ENCODE measurements at places on chromosomes 6 and 20.

DNA sequence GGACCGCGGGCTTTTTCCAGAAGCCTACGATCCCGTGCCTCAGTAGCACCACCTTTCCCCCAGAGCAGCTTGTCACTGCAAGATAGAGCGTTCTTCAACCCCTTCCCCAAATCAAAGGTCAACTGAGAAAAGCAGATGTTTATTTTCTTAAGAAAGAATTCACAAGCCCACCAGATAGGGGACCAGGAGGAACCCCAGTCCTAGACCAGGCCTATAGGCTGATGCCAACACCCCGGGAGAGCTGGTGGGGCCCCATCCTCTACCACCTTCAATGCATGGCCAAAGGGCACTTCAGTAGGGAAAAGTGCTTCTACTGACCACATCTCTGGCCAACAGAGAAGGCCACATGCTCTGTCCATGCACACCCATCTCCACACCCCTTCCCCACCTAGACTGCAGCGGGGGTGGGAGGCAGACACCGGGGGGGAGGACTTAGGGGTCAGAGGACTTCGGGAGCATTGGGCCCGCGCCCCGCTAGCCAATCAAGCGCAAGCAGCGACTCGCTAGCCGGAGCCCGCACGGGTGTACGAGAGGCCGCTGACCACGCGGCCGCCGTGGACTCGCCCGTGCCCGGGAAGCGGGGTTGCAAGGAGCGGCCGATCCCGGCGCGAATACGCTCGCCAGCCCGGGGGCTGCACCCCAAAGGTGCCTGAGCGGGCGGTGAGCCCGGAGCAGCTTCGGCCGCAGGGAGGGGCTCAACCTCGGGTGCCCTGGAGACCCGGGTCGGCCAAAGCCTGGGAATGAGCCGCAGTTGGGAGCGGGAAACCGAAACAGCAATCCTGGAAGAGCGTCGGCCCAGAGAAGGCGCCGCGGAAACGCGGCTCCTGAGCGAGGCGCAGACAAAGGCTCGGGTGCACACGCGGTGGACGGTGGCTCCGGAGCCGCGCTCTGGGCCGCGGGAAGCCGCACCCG lies 2.8 kb downstream of the PDE10A start:
- DNase-seq: no peak

DNA sequence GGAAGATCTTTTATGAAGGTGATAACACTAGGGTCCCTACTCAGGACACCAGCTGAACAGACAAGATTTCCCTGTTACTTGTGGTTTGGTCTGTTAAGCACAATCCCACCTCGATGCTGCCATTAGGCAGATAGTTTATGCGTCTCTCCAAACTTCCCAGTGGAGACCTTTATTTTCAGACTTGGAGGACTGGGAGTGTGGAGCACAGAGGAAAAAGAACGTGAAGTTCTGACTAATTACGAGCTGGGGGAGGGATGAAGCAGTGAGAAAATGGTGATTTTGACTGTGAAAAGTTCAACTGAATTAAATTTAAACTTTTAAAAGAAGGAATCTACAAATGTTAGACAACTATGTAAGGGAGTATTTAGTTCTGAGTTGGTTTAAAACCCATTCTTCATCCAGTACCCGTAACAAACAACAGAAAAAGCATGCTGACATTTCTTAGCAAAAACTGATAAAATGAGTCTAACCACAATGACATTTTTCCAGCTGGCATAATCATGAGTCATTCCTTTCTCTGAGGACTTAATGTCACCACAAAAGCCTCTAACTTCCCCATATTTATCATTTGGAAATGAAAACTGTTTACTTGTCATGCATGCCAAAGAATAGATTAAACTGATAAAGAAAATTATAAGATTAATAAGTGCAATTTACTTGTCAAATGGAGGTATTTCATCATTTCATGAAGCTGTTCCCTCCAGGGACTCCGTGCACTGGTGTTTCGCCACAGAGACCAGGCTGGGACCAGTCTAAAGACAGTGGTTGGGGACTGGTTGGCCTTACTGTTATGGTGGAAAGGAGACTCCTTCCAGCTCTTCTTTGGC lies 113.3 kb upstream of the SSTR4 start:
- peak; percentile 43 for DNase-seq

DNA sequence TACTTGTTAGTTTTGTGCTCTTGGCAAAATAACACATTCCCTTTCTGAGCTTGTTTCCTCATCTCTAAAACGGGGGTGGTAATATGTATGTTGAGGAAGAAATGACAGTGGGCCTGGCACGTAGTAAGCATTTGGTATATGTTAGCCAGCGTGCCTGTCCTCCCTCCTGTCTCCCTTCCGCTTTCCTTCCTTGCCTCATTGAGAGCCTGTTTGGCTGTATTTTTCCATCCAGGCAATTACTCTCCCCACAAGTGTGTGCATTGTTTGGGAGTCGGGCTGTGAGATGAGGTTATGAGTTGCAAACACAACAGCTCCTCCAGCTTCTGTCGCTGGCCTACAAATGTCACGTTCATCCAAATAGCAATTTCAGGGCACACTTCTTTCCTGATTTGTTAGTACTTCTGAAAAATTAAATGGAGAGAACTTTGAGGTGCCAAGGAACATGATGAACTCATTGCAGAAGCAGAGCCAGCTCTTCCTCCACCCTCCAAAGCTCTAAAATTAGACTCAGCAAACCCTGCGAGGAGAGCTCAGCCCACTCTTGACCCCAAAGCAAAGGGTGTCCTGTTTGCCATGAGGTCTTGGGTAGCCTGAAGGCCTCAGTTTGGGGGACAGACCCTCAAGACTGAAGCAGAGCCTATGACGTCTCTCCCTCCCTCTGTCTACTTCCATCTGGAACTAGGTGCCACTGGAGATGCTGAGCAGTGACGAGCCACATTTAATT lies 50.7 kb upstream of the TOX2 start:
- no peak for DNase-seq

DNA sequence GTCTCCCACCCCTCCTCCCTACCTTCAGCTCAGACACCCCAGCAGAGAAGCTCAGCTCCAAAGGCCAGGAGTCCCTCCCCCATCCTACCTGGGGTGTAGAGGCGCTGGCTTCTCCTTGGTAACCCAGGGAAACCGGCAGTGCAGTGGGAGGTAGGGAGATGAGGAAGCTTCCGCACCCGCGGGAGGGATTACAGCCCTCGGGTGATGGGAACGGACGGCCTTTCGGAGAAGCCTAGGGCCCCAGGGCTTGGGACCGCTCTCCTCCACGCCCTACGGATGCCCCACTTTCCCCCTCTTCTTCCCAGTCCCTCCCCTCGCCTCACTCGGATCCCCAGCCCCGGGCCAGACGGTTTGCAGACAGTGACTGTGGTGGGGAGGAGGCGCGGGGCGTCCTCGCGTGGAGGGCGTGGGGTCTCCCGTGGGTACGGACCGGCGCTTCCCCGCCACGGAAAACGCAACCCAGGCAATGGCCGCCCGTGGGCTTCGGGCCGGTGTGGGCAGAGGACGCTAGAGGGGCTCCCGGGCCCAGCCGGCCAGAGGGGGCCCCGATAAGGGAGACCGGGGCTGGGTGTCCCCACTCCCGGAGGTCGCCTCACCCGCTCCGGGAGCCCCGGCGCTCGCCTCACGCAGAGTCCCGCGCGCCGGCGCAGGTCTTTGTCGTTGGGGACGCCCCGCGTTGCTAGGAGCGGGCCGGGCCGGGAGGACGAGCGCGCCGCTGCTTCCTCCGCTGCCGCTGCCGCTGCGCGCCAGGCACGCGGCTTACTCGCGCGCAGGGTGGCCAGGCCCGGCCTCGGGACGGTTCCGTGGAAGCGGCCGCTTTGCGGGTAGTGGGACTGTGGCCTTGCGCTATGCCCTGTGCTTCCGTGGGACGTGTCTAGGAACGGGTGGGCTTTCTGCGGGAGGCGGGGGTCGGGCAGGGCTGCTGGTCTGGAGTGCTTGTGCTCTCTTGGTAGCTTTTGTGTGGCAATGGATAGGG lies 15.8 kb downstream of the AARS2 start:
- DNase-seq: no peak

DNA sequence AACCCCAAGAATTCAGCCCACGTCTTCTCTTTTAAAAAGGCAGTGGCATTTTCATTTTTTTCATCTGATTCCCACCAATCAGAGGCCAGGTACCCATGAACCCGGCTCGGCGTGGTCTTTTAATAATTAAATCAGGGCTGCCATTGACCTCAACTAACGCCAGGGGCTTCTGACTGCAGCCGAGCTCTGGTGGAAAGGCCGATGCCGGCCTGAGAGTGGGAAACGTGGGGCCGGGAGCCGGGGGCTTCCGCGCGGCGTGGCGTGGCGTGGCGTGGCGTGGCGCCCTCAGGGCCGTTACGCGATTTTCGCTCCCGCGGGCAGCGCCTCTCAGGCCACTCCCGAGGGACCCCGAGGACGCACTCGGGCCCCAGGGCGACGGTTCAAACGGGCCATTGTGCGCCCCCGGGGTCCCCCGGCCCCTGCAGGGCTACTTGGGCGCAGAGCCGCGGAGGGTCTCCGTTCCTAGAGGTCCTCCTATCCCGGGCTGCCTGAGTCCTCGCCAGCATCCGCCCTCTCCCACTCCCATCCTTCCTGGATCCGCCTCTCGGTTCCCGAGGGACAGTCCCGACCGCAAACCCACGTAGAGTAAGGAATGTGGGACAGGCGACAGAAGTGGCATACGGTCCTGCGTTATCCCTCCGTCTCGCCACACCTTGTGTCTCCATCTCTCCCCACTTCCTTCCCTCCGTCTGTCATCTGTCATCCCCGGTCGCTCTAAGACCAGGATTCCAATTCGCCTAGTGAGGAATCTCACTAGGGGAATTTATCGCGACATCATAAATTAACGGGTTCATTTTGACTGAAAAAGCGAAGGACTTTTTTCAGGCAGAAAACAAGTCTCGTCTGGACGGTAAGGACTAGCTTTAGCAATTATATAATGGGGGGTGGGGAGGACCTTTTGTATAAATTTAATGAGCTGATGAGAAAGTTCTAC lies 876 bp upstream of the TBPL1 start:
- DNase-seq: peak; percentile 71

DNA sequence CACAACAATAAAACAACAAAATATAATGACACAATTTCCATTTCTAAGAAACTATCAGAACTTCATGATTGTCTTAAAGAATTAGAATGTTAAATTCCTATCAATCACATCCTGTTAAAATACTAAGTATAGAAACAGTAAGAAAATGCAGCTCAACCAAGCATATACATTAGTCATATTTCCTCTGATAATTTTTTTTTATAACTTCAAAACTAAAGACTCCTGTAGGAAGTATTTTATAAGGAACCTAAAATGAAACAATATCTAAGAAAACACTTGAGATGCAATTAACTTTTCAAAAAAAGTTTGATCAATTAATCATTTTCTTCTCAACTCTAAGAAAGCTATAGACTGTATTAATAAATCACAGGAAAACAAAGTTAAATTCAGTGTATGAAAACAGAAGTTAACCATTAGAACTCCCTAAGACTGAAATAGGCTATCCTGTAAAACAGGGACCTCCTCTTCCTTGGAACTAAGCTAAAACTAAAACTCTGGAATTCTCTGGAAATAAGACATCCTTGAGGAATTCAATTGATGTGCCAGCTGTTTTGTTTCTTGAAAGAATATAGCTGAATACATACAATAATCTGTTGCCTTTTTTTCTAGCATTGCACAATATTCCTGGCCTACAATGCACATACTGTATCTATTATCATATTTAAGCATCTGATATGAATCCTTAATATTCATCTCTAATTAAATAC lies 19.8 kb downstream of the FKBP5 start:
- no peak for DNase-seq

GRCh38 chr6:56787209-56787608 lies 144.5 kb upstream of the DST start:
- DNase-seq: no peak

- DNase-seq: no peak
Observed at GRCh38 chr6:114936080-114936479, 593.3 kb upstream of the HS3ST5 start.

DNA sequence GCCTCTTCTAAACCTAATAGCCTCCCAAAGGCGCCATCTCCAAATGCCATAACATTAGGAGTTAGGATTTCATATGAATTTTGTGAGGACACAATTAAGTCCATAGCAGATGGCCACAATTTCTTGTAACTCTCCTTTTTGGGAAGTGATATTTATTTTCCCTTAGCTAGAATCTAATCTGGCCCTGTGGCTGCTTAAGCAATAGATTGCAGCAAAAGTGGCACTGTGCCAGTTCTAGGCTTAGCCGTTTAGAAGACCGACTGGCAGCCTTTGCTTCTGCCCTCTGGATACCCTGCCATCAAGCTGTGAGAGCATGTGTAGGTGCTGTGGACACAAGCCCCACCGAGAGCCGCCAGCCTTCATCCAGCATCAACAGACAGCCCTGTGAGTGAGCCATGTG lies 15.9 kb upstream of the ADGB start:
- DNase-seq: no peak

DNA sequence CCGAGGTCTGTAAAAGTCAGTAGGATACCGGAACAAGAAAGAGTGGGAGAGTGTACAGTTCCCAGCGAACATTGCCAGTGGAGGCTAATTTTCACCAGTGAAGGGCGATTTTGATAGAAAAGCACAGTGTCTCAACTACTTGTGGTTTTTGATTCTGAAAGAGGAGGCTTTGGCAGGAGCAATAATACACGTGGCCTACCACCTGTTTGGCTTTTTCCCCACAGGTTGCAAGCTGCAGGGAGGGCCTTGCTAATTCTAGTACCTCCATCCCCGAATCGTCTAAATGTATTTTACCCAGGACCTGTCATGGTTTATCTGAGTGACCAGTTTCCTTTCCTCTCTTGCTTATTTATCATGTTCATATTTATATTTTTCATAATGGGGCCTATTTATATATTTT lies 3.3 kb upstream of the EFCAB8 start:
- DNase-seq: no peak

DNA sequence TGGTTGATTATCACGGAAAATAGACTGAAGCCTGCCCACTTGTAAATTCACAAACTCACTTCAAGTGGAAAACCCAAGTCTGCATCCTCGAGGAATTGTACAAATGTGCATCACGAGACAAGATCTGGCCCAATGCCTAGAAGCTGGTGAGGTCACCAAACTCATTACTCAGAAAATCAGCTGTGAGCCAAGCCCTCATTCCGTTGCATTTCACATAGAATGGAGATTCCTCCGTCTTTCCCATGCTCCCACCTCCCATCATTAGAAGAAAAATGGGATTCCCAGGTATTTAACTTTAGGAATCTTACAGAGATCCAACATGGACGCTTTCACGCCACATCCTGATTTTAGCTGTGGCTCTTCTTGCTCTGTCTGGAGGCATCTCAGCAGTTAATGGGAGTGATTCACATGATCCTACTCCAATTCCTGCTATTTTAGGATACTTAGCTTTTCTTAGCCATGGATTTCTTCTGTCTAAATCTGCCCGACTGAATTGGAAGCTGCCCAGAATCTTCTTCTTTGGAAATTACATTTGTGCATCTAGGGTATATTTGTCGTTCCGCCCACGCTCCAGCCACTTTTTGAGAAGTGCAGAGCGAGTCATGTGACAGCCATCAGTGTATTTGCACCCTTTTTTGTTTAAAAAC lies 68.7 kb upstream of the STMND1 start:
- peak; percentile 54 for DNase-seq

Data from PC-9 (cell line).